Osteocyte (in vitro differentiated cells): ENCODE measurements at places on chromosomes 2 and 18. TPM values are rescaled to one million over a fixed set of nuclear protein-coding genes. Genes with fewer than 3 reads are reported as not detected.

Gene TMEM150A
- 18.2 and 20.8 TPM in 2 replicates for total RNA-seq

Gene LIPG
- not detected in 2 replicates for total RNA-seq

Gene IRS1
- total RNA-seq = 19.8 and 20.0 TPM in 2 replicates

Gene MC4R
- not detected in 2 replicates for total RNA-seq

Gene ALPP
- not detected in 2 replicates for total RNA-seq

Gene NXPH2
- total RNA-seq = not detected in 2 replicates

Gene C2orf80
- total RNA-seq = not detected in 2 replicates

Gene UGT1A3
- not detected in 2 replicates for total RNA-seq

Gene SKA1
- total RNA-seq = 3.5 and 4.0 TPM in 2 replicates

Gene ZNF385B
- 0.13 and 0.16 TPM in 2 replicates for total RNA-seq

Gene CASP10
- 0.35 TPM in 1 of 2 replicates, not detected in the other for total RNA-seq

Gene SP140L
- total RNA-seq = 24.2 and 25.9 TPM in 2 replicates

Gene CNGA3
- total RNA-seq = not detected in 2 replicates

Gene ITGA6
- total RNA-seq = 4.2 and 5.1 TPM in 2 replicates

Gene APOB
- 0.21 and 0.24 TPM in 2 replicates for total RNA-seq

Gene ALK
- total RNA-seq = not detected in 2 replicates

Gene FEV
- not detected in 2 replicates for total RNA-seq

Gene SOWAHC
- 11.8 and 12.7 TPM in 2 replicates for total RNA-seq

Gene RAB31
- 90.8 and 97.2 TPM in 2 replicates for total RNA-seq

Gene NAB1
- total RNA-seq = 53.6 and 63.3 TPM in 2 replicates

Gene RESP18
- total RNA-seq = not detected in 2 replicates

Gene COL5A2
- 1,873 and 1,955 TPM in 2 replicates for total RNA-seq

Gene RPIA
- total RNA-seq = 15.0 and 16.7 TPM in 2 replicates

Gene KCNIP3
- 0.57 and 1.4 TPM in 2 replicates for total RNA-seq

Gene CD226
- total RNA-seq = 0.46 and 0.81 TPM in 2 replicates

Gene KLHL41
- 0.89 and 1.5 TPM in 2 replicates for total RNA-seq

Gene HRH4
- not detected in 2 replicates for total RNA-seq

Gene ONECUT2
- total RNA-seq = 0.03 and 0.05 TPM in 2 replicates

Gene ERICH2
- not detected in 2 replicates for total RNA-seq

Gene TTR
- total RNA-seq = 11.2 and 14.8 TPM in 2 replicates

Gene IL18R1
- 0.26 and 0.38 TPM in 2 replicates for total RNA-seq

Gene ST8SIA3
- total RNA-seq = not detected in 2 replicates

Gene CNDP2
- total RNA-seq = 75.2 and 78.8 TPM in 2 replicates

Gene RNU2-63P
- total RNA-seq = 4.7 TPM in 1 of 2 replicates, not detected in the other

Gene COPS7B
- 34.3 and 35.7 TPM in 2 replicates for total RNA-seq

Gene ERBB4
- total RNA-seq = 2.5 and 2.8 TPM in 2 replicates

Gene ALMS1
- total RNA-seq = 18.5 and 22.7 TPM in 2 replicates

Gene CAPG
- 32.2 and 32.8 TPM in 2 replicates for total RNA-seq

Gene ACVR1C
- 0.08 and 0.16 TPM in 2 replicates for total RNA-seq

Gene MDH1B
- total RNA-seq = 1.2 and 1.3 TPM in 2 replicates

Gene TEX44
- not detected in 2 replicates for total RNA-seq

Gene PUM2
- total RNA-seq = 82.2 and 86.4 TPM in 2 replicates

Gene CDH19
- not detected in 2 replicates for total RNA-seq

Gene IWS1
- total RNA-seq = 39.8 and 40.9 TPM in 2 replicates

Gene FSIP2
- total RNA-seq = 3.4 and 3.5 TPM in 2 replicates

Gene LIMS3
- total RNA-seq = 3.1 and 4.2 TPM in 2 replicates
